Umbilical cord (tissue), 2 donors: ENCODE measurements at places on chromosomes 12 and 14.

GRCh38 chr12:10167599-10167998 lies 4.3 kb downstream of the OLR1 start:
- DNase-seq: peak; percentile 50

DNA sequence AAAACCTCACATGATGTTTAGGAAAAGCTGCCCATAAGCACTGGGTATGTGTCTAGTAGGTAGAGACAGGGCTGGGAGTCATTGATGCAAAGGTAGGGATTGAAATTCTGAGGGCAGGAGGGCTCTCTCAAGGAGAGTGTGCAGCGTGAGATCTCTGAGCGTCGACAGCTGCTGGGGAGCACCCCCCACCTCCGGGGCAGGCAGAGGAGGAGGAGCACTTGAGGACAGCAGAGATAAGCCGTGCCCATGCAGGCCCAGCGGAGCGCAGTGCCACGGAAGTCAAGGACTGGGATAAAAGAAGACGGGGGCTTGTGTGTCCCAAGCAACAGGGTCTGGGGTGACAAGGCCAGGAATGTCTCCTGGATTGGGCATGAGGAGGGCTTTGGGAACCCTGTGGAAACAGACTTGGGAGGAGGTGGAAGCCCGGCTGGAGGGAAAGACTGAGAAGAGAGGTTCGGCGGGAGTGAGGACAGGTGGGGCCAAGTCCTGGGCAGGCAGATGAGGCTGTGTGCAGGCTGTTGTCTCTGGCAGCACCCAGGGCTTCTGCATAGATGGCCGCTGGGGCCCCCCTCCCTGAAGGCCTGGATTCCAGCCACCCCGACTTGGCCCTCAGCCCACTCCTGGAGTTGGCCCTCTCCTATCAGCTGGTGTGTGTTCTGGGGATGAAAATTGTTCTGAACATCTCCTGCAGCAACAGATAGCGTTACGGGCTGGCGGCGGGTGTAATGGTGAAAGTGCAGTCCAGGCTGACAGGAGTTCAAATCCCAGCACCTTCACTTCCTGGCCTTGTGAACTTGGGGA lies 1.9 kb downstream of the CACNA2D4 start:
- DNase-seq: peak; percentile 83

DNA sequence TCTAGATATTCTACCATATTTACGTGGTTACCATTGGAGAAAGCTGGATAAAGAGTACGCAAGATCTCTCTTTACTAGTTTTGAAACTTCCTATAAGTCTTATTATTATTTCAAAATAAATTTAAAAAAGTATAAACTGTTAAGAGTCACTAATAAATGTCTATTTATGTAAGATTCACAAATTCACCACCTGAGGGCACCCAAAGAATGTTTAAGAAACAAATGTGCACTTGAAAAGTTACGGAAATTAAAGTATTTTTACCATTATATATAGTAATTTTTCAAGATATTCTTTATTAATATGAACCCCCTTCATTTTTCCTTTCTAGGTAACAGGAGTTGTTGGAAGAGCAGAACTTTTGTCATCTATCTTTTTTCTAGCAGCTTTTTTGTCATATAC lies 11.9 kb downstream of the TMTC3 start:
- peak; percentile 40 for DNase-seq

DNA sequence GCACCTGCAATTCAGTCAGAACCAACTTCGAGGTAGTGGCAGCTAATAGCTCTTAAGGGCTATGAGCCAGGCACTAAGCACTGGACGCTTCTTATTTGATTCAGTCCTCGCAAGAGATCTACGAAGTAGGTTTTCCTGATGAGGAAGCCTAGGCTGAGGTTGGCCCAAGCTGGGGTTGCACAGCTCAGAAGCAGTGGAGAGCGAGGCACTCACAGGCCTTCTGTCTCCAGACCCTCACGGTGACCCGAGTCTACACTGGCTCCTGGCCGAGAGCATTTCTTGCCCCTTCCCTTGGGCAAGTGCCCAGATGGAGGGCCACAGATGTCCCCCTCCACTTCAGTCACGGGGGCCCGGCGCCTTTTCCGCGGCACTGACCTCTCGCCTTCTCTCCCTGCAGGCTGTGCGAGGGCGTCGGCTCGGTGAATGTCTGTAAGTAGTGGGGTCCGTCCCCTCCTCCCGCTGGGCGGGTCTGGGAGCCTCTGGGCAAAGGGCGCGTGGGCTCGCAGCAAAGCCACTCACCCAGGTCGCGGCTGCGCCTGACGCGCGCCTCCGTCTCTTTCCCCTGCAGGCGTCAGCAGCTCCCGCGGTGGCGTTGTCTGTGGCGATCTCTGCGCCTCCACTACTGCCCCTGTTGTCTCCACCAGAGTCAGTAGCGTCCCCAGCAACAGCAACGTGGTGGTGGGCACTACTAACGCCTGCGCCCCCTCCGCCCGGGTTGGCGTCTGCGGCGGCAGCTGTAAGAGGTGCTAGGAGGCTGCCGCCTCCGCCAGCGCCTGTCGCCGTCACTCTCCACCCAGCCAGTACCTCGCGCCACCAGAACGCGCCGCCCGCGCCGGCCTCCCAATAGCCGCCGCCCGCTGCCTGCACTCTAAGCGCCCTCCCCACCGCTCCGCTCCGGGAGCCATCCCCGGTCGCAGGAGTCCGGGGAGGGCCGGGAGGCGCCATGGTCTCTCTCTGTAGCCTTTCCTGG lies 13.1 kb downstream of the KRT83 start:
- DNase-seq: peak; percentile 47

DNA sequence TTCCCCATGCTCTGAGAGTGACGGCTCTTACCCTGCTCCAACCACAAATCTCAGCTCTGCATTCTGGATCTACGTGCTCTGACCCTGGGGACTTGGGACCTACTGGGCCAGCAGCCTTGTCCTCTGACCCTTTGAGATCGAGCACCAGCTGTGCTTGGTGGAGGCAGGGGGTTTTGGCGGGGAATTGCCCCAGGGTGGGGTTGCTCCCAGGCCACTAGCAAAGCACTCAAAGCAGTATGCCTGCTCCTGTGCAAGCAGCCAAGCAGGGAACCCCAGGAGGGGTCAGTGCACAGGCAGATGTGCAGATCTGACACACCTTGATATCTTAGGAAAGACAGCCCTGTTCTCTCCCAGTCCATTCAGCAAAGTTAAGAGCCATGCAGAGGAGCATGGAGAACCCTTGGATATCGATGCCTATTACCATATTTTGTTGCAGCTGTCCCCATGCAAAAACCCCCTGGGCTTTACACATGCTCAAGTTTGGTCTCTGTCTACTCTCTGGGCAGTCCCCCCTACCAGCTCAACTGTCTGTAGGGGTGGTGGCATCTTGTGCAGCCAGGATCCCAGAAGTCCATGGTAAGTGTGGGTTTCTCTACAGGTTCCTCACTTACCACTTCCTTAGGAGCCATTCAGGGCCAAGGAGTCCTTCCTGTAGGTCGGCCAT lies 319.0 kb downstream of the TMTC2 start:
- DNase-seq: no peak

DNA sequence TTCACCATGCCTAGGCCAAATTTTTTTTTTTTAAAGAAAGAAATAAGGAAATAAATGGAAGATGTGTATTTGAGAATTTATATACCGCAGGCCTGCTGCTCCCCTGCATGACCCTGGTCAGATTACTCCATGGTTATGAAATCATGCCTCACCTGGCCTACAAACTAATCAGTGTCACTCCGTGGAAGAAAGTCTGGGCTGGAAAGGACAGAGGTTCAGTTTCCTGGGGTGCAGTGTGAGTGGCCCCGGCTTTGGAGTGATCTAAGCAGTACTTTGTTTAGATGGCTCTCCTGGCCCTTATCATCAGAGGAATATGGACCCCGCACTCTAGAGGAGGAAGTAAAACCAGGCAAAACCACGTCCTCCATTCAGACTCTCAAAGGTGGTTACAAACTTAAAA lies 9.6 kb downstream of the APOBEC1 start:
- no peak for DNase-seq

GRCh38 chr12:88925454-88925853 lies 345.2 kb upstream of the KITLG start:
- DNase-seq: no peak
